ENCODE measurements at places on chromosomes 6 and 20. TPM values are rescaled to one million over a fixed set of nuclear protein-coding genes. Genes with fewer than 3 reads are reported as not detected.

The ADGRF5 gene
- total RNA-seq, result not detected

DNA sequence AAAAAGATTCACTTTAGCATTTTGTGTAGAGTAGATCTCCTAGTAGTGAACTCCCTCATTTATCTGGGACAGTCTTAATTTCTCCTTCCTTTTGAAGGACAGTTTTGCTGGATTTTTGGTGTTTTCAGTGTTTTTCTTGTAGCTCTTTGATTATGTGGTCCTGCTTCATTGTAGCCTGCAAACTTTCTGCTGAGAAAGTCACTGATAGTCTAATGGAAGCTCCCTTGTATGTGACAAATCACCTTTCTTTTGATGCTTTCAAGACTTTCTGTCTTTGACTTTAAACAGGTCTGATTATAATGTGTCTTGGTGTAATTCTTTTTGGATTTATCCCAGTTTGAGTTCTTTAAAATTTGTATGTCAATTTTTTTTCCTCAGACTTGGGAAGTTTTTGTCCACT lies 86.1 kb downstream of the FAM83B start:
- DNase-seq, result no peak
- H3K4me3 ChIP-seq, result no peak overlapping the region
- no peak overlapping the region for H3K27ac ChIP-seq
- H3K27me3 ChIP-seq, result no peaks in the 10 kb centered on the region

The LINC00237 gene
- not detected for total RNA-seq

GRCh38 chr6:26594730-26595632 lies 1.8 kb upstream of the ABT1 start:
- H3K27ac ChIP-seq, result no peak overlapping the region
- H3K4me3 ChIP-seq, result no peak overlapping the region
- H3K4me1 ChIP-seq, result peaks cover 24% of the 10 kb centered on the region
- DNase-seq, result no peak
- H3K27me3 ChIP-seq, result no peaks in the 10 kb centered on the region

- H3K4me1 ChIP-seq, result peaks cover 11% of the 10 kb centered on the region
- no peak overlapping the region for H3K4me3 ChIP-seq
- no peaks in the 10 kb centered on the region for H3K36me3 ChIP-seq
- no peak for DNase-seq
- H3K27me3 ChIP-seq, result no peaks in the 10 kb centered on the region
- H3K27ac ChIP-seq, result no peak overlapping the region
Observed at GRCh38 chr6:3749977-3750316, 1.6 kb downstream of the PXDC1 start.

Measured in CD4-positive, alpha-beta memory T cell (primary cell).